ENCODE measurements at places on chromosomes 5 and 9.
A peak's percentile ranks its signal among the peaks of the same experiment; 100 is the strongest.

- no peak for DNase-seq
Measured at GRCh38 chr5:178209334-178210072, 5.2 kb downstream of the HNRNPAB start.

GRCh38 chr9:92770360-92770995 lies 5.8 kb upstream of the BICD2 start:
- no peak for DNase-seq

GRCh38 chr5:96902876-96903275 lies 26.6 kb downstream of the ERAP2 start:
- DNase-seq = no peak

DNA sequence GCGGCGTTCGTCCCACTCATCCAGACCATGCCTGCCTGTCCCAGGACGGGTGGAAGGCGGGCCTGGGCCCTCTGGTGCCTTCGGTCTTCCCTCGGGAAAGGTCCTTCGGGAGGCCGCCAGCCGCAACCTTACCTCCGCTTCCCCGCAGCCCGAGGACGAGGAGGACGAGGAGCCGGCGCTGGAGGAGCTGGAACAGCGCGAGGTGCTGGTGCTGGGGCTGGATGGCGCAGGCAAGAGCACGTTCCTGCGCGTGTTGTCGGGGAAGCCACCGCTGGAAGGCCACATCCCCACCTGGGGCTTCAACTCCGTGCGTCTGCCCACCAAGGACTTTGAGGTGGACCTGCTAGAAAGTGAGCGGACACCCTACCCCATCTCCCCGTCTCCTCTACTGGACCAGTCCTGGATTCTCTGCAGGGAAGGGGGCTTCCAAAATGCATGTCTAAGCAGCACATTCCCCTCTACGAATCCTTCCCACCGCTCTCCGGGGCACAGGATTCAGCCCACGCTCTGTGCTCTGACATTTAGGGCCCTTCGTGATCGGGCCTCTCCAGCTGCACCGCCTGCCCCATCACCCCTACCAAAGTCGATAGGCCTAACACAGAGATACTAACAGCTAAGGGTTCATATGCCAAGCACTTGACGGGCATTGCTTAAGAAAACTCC lies 1.1 kb downstream of the ARL10 start:
- no peak for DNase-seq

DNA sequence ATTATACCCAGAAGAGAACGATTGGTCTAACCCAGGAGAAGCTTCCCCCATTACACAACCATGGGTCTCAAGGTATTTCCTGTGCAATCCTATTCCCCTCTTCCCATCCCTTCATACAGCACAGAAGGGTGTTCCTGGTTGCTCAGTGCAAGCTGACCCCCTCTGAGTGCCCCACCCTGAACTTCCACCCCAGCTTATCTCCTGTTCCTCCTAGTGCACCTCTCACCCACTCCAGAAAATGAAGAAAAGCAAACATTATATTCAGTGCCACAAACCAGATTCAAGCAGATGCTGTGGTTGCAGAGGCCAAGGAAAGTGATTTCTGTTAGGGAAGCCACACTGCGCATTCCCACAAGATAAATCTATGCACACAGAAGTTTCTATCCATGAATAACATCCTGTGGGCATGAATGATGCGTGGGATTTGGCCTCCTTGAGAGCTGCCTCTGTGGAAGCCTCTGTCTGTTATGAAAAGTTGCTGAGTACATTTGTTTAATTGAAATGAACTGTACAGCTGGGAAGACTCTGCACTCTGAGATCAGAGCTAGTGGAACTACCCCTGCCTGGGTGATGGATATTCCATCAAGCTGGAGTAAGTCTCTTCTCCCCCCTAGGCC lies 2.2 kb upstream of the OR2S2 start:
- no peak for DNase-seq

DNA sequence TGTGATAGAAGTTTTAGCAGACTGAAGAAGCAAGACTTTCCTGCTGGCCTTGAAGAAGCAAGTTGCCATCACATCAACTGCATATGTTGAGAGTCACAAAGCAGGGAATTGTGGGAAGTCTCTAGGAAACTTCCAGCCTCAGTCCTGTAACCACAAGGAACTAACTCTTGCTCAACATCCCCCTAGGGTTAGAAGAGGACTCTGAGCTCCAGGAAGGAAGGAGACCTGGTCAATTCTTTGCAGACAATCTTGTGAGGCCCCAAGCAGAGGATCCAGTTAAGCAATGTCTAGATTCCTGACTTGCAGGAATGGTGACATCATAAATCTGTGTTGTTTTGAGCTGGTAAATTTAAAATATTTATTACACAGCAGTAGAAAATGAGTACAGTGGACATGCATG lies 18.6 kb upstream of the ZNF366 start:
- DNase-seq = no peak

GRCh38 chr5:40221255-40221654 lies 458.5 kb upstream of the PTGER4 start:
- no peak for DNase-seq

- no peak for DNase-seq
Measured at GRCh38 chr5:21152611-21153010, 1164.6 kb upstream of the CDH18 start.

DNA sequence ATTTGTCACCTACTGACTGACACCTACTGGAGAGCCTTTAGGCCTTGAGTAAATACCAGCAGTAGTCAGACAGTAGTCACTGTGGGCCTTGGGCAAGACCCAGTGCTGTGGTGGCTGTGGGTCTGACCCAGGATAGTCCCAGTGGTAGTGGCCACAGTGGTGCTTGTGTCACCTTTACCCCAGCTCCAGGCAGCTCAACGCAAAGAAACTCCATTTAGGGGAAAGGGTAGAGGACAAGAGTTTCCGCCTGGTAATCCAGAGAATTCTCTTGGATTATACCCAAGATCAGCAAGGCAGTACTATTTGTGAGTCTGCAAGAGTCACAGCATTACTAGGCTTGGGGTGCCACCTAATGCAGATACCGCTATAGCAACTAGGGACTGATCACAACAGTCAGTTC lies 28.9 kb downstream of the CERT1 start:
- no peak for DNase-seq

DNA sequence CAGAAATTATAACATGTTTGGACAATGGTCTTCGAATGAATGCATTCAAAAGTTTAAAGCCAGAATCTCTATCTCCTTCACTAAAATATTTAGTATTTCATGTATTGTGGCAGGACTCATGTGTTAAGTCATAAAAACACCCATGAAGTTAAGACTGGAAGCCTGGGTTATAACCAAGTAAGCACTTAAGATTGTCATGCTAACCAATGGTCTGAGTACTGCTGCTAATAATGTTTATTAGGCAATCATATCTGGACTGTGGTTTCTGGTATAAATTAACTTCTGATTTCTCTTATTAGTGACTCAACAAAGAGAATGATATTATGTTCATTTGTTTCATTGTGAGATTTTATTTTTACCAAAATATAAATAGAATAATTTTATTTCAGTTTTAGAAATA lies 297.9 kb upstream of the EDIL3 start:
- no peak for DNase-seq

GRCh38 chr5:141733198-141733597 lies 51.2 kb upstream of the ARAP3 start:
- DNase-seq = no peak

- peak; percentile 58 for DNase-seq
Measured at GRCh38 chr9:136690806-136691261, 3.6 kb upstream of the AGPAT2 start.

DNA sequence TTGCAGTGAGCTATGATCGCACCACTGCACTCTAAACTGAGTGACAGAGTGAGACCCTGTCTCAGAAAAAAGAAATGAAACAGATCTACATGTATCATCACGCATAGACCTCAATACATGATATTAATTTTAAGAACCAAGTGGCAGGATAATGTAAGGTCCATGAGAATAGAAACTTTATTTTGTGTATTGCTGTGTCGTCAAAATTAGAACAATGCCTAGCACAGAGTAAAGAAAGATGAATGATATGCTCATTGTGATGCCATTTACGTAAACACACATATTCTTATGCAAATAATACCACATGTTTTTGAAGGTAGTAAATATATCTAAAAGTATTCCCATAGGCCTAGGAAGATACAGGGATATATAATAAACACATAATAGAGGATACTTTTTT lies 3.6 kb upstream of the UIMC1 start:
- DNase-seq = no peak

- no peak for DNase-seq
Measured at GRCh38 chr5:145971701-145972100, 35.3 kb downstream of the SH3RF2 start.

- DNase-seq = no peak
Measured at GRCh38 chr9:108586471-108587139, 269.2 kb downstream of the ACTL7B start.

GRCh38 chr5:175328176-175328575 lies 115.8 kb downstream of the DRD1 start:
- no peak for DNase-seq

- no peak for DNase-seq
Measured at GRCh38 chr9:14752871-14753270, 30.3 kb upstream of the CER1 start.

GRCh38 chr5:2038321-2039179 lies 155.8 kb upstream of the IRX4 start:
- DNase-seq = peak; percentile 47

- DNase-seq = no peak
Measured at GRCh38 chr9:132068605-132069004, 11.1 kb downstream of the MED27 start.

DNA sequence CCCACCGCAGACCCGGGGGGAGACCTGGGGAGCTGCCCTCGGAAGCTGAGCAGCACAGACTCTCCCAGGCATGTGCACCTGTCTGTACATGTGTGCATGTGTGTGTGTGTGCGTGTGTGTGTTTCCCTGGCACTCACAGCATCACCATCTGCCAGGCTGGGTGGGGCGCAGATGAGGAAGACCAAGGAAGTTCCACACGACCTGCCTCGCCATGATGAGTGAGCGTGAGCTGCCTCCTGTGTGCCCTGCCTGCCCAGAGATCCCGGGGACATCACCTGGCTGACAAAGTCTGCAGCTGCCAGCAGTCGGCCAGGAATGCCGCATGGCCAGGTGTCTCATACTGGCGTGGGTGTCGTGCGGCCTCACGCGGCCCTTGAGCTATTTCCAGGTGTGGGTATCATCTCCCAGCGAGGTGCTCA lies 4.0 kb upstream of the GPSM1 start:
- no peak for DNase-seq

DNA sequence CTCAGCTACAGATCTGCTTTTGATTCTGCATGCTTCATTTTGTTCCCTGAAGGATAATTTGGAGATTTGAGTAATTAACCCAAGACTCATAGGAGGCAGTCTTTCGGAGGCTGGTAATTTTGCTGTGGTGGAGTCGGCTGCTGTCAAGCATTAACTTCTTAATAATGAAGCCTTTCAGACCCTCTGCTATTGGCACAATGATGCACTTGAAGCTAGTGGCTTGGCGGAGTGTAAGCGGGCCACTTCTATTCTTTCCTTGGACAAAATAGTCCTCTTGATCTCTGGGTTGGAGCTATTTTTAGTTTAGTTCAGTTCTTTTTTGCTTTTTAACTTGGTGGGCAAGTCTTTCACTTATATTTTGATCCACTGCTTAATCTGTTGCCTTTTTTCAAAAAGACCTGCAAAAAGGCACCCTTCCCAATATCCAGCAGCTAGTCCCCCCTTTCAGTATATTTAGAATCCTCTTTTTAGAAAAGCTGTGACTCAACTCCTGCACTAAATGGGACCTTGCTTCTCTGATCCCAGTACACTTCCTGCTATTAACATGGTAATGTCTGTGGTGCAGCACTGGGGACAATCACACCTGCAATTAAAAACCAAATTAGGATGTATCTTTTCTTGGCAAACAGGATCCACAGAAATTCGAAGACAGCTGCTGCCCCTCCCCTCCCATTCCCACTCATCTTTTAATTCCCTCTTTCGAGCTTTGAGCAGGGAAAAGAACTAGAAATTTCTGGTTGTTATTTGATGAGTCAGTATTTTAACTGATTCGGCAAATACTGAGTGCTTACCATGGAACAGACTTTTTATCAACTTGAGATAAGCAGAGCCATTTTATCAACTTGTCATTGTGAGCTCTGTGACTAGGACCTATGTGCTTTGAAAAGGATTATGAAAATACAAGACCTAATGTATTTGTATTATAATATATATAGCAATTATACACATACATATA lies 169.4 kb upstream of the ANKRD55 start:
- no peak for DNase-seq

DNA sequence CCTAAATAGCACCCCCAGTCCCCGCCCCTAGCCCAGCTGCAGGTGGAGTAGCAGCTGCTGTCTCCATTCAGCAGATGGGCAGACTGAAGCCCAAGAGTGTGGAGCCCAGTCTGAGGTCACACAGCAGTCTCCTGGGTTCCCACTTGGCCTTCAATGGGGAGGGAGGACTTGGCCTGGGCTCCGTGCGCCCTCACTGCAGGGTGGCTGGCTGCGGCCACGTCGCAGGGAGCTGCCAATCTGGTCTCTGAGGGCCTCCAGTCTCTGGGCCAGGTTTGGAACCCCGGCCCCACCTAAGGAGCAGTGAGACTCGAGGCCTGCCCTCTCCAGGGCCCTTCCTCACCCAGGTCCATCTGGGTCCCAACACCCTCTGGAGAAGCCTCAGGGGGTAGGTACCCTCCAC lies 7.4 kb downstream of the KIF12 start:
- no peak for DNase-seq

DNA sequence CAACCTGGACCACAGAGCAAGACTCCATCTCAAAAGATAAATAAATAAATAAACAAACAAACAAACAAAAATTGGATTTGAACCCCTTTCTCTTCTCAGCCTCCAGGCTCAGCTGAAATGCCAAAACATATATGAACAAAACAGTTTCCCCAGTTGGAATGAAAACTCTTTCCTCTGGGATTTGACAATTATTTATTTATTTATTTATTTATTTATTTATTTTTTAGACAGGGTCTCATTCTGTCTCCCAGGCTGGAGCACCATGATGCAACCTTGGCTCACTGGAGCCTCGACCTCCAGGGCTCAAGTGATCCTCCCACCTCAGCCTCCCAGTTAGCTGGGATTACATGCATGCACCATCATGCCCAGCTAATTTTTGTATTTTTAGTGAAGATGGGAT lies 6.0 kb upstream of the STXBP1 start:
- DNase-seq = no peak

- peak; percentile 5 for DNase-seq
Measured at GRCh38 chr5:74322191-74322590, 318.3 kb downstream of the ENC1 start.

DNA sequence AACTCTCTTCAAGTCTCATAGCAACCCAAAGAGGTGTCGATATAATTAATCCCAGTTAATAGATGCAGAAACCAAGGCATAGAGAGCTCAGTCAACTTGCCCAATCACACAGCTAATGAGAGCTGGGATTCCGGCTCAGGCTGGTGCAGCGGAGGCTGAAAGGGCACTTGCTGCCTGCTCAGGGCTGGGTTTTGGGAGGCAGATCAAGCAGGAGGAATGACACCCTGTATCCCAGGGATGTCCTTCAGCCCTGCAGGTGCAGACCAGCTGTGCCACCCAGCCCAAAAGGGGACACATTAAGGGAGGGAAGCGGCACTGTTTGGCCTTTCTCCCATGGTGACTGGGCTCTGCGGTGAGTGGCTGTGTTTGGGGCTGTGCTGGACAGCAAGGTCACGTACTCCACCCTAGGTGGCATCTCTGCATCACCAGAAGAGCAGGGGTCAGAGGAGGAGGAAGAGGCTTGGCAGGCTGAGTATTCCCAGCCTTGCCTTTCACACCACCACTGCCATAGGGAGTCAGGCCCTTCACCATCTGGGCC lies 124.1 kb downstream of the MVB12B start:
- DNase-seq = no peak

Data from NCI-H1092 (cell line).